Iris pigment epithelial cell (primary cell): ENCODE measurements at places on chromosomes 3 and 15.

DNA sequence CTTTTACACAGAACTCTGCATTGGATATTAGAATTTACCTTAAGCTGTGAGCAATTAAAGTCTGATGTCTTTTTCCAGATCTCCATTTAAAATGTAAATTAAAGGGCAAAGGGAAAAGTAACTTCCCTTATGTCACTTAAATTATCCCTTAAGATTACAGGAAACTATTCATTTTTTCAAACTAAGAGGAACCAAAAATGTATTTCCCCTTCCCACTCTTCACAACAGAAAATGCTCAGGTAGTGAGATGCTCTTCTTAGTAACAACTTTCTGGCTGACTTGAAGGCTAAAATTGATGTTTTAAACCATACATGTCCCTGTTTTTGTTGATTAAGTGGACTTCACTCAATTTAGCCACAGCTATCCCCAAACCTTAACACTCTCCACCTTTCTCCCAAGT is 17.6 kb downstream of the RSL24D1 start:
- no peak for DNase-seq

GRCh38 chr15:57079931-57080620 is 161.6 kb downstream of the TCF12 start:
- no peak for DNase-seq

DNA sequence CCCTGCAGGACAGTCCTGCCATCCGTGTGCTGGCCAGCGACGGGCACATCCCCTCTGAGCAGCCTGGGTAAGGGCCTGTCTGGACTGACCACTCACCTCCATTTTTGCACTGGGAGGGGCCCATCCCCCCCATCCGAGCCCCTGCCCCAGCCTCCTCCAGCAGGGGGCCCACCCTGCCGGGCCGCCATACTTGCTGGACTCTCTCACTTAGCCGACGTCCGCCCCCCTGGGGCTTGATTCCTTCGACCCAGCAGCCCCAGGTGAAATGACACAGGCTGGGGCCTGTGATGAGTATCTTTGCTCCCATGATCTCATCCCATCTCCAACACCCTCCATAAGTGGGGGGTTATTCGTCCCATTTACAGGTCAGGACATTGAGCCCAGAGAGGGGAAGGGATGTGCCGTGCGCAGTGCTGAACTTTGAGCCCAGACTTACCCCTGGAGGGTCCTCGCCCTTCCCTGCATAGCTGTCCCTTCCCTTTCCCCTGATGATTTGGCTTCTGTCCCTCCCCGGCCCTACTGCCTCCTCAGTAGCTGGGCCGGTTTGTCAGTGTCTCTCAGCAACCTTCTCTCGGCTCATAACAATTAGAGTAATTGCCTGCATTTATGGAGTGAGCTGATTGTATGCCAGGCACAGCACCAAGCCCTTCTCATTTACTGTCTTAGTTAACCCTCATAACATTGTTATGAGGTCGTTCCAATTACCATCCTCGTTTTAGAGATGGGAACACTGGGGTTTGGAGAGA is 4.2 kb downstream of the LMAN1L start:
- no peak for DNase-seq

GRCh38 chr3:136236109-136236508 is 14.0 kb upstream of the PCCB start:
- DNase-seq = no peak

- no peak for DNase-seq
Measured at GRCh38 chr3:42122261-42123011, 31.3 kb downstream of the TRAK1 start.

DNA sequence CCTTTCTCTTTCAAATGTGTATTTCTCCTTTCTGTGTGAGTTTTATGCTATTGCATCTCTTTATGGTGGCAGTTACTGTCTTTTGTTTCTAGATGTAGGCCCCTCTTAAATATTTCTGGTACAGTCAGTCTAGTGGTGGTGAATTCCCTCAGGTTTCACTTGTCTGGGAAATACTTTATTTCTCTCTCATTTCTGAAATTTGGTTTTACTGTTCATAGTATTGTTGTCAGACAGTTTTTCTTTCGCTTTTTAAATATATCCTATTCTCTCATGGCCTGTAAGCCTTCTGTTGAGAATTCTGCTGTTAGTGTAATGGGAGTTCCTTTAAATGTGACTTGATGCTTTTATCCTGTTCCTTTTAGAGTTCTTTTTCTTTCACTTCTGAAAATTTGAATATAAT is 874.0 kb downstream of the PLOD2 start:
- DNase-seq = no peak

- peak; percentile 29 for DNase-seq
Measured at GRCh38 chr3:170330366-170330765, 27.1 kb upstream of the SKIL start.
